Activated naive CD4-positive, alpha-beta T cell treated with anti-CD3 and anti-CD28 coated beads, Interleukin-2, amount 10 ng/mL, durations not matched to agents 7 days and 5 days (primary cell): ENCODE measurements at places on chromosomes 3 and 15.
A peak's percentile ranks its signal among the peaks of the same experiment; 100 is the strongest.

GRCh38 chr15:40471808-40472150 is 995 bp downstream of the CHST14 start:
- DNase-seq = peak; percentile 55
- peak overlapping the region; percentile 88 for H3K27ac ChIP-seq
- peaks cover 29% of the 10 kb centered on the region for H3K4me1 ChIP-seq
- H3K27me3 ChIP-seq = peaks cover 22% of the 10 kb centered on the region

- no peaks in the 10 kb centered on the region for H3K36me3 ChIP-seq
- peak overlapping the region; percentile 3 for H3K27ac ChIP-seq
- peaks cover 23% of the 10 kb centered on the region for H3K27me3 ChIP-seq
- no peak overlapping the region for H3K4me3 ChIP-seq
- DNase-seq = no peak
- H3K4me1 ChIP-seq = no peaks in the 10 kb centered on the region
Observed at GRCh38 chr15:74336061-74337005, 31.1 kb downstream of the CYP11A1 start.

DNA sequence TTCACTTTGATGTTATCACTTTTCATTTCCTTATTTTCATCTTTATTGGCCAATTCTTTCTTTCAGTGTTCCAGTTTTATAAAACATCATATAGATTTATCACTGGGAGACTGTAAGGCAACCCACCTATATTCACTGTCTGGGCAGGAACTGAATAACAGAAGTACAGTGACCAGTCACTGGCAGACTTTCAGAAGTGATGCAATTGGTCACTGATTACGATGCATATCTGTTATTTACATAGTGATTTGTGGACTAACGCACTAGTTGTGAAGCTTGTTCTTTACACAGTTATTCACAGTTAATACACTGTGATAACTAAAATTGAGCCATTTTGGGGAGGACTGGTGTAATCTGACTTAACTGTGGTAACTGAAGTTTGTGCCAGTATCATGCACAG is 190.2 kb upstream of the DPH6 start:
- H3K27ac ChIP-seq = no peak overlapping the region
- no peaks in the 10 kb centered on the region for H3K27me3 ChIP-seq
- no peaks in the 10 kb centered on the region for H3K36me3 ChIP-seq
- H3K4me3 ChIP-seq = no peak overlapping the region
- DNase-seq = no peak
- no peaks in the 10 kb centered on the region for H3K4me1 ChIP-seq

- no peaks in the 10 kb centered on the region for H3K4me1 ChIP-seq
- H3K36me3 ChIP-seq = no peaks in the 10 kb centered on the region
- no peak overlapping the region for H3K4me3 ChIP-seq
Observed at GRCh38 chr3:132294906-132295305, 22.3 kb upstream of the ACP3 start.

- H3K36me3 ChIP-seq = peaks cover 9% of the 10 kb centered on the region
- peaks cover 55% of the 10 kb centered on the region for H3K4me1 ChIP-seq
- H3K27me3 ChIP-seq = peaks cover 61% of the 10 kb centered on the region
- no peak overlapping the region for H3K4me3 ChIP-seq
Observed at GRCh38 chr3:124634210-124635168, 95.8 kb upstream of the UMPS start.

DNA sequence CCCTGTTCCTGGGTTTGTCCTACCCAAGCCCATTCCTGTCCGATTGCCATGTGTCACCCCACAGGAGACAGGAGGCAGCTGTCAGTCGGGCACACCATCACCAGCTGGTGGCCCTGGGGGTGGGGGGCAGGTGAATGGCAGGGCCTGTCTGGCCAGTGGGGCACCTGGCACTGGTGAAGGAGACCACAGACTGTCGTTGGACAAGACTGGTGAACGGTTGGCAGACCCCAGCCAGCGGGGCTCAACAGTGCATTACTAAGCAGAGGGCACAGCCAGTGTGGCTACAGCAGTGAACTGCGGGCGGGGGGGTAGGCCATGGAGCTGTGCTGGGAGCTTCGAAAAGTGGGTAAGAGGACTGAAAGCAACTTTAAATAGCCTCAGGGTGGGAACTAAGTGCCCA is 2.1 kb downstream of the SEMA7A start:
- no peak overlapping the region for H3K27ac ChIP-seq
- peaks cover 22% of the 10 kb centered on the region for H3K27me3 ChIP-seq
- peaks cover 42% of the 10 kb centered on the region for H3K4me1 ChIP-seq
- no peak for DNase-seq
- no peaks in the 10 kb centered on the region for H3K36me3 ChIP-seq

DNA sequence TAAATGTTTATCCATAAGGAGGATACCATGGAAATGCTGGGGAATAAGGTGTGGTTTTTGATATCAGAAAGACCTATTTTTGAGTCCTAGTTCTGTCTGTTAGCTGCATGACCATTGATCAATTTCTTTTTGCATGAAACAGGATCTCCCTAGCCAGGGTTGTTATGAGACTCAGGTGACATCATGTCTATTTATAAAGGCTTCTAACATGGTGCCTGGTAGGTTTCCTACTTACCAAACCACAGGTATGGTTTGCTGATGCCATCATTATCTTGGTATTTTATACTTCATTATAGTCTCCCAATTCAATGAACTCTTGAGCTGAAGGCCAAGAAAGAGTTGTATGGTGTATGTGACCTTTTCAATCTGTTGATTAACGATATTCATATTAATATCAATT is 144.0 kb downstream of the CLSTN2 start:
- no peaks in the 10 kb centered on the region for H3K4me1 ChIP-seq
- H3K27ac ChIP-seq = no peak overlapping the region
- no peaks in the 10 kb centered on the region for H3K27me3 ChIP-seq
- no peak for DNase-seq
- H3K4me3 ChIP-seq = no peak overlapping the region
- no peaks in the 10 kb centered on the region for H3K36me3 ChIP-seq

DNA sequence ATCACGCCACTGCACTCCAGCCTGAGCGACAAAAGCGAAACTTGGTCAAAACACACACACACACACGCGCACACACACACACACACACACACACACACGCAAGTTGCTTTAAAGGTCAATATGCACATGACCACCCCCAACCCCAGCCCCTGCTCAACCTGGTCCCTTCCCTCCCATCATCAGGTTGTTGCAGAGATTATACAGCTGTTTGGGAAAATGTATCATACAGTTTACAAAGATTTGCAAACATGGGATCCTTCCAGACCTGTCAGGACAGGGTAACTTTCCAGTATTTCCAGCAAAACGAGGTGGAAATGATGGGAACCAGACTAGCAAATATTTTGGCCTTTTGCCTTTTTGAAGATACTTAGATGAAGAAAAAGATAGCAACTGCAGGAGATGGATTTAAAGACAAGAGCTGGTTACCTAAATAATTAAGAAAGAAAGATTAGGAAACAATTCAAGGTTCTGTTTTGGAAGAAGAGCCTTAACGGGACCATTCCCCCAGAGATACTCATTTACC is 80.2 kb downstream of the TNIK start:
- H3K4me3 ChIP-seq = no peak overlapping the region
- no peak for DNase-seq
- H3K4me1 ChIP-seq = peaks cover 7% of the 10 kb centered on the region
- peaks cover 3% of the 10 kb centered on the region for H3K36me3 ChIP-seq

DNA sequence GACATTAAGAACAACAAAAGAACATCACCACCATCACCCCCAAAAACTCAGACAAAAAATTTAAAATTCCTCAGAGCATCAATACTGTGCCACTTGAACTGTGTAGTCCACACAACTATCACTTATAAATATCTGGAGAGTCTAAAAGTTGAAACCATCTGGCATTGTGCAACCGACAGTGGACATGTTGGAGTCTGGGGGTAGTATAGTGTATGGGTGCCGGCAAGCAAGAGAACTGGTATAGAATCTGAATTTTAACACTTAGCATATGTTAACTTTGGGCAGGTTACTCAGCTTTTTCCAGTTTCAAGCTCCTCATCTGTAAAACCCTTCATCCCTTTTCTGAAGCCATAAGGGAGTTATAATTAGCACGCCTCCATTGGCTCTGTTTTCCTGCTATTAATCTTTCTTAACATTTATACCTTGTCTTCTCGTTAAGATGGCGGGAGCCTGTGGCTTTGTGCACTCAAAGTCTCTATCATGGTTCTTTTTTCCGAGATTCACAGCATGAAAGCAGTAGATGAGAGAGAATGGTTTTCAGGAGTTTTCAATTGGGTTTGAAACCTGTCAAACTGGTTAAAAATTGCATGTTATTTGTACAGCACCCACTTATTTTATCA is 255.7 kb upstream of the TBL1XR1 start:
- H3K36me3 ChIP-seq = no peaks in the 10 kb centered on the region
- peaks cover 12% of the 10 kb centered on the region for H3K4me1 ChIP-seq

DNA sequence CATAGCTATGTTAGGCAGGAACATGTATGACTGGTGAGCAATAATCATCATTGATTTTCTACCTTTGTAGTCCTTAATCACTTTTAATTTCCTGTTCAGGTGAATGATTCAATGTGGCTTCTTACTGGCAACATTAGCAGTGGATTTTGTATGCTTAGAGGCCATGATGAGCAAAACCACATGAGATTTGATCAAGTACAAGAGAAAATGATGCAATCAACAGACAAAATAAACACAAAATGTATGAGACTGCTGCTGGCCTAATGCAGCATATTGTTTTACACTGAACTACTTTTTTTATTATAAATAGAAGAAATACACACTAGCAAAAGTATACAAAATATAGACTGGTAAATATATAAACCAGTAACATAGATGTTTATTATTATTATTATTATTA is 47.5 kb upstream of the SI start:
- H3K36me3 ChIP-seq = no peaks in the 10 kb centered on the region
- H3K27me3 ChIP-seq = no peaks in the 10 kb centered on the region
- H3K4me3 ChIP-seq = no peak overlapping the region
- H3K27ac ChIP-seq = no peak overlapping the region

GRCh38 chr15:50641318-50641717 is 45.3 kb downstream of the TRPM7 start:
- no peaks in the 10 kb centered on the region for H3K27me3 ChIP-seq
- no peaks in the 10 kb centered on the region for H3K4me1 ChIP-seq
- H3K27ac ChIP-seq = no peak overlapping the region
- H3K4me3 ChIP-seq = no peak overlapping the region

- no peak overlapping the region for H3K27ac ChIP-seq
- no peaks in the 10 kb centered on the region for H3K36me3 ChIP-seq
- H3K4me3 ChIP-seq = no peak overlapping the region
- H3K27me3 ChIP-seq = peaks cover 83% of the 10 kb centered on the region
- peaks cover 12% of the 10 kb centered on the region for H3K4me1 ChIP-seq
Observed at GRCh38 chr15:77634266-77634962, 1.7 kb upstream of the LINGO1 start.

DNA sequence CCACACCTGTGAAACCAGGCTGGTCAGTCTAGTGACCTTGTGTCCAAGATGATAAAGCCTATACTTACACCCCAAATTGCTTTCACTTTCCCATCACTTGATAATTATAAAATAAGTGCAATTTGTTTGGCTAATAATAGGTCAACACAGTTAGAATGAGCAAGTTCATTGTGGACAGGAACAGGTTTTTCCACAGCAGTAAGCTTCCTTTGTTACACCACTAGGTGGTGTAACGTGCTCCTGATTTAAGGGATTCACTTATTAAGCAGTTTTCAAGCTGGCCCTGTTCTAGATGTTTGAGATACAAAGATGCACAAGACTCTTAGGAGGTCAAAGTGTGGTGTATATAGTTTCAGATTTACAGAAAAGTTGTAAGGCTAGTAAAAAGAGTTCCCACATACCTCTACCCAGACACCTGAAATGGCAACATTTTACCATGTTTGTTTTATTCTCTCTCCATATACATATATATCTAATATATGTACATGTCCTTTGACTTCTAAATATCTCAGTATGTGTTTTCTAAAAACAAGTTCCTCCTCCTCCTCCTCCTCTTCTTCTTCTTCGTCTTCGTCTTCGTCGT is 6.8 kb upstream of the MFSD1 start:
- peaks cover 4% of the 10 kb centered on the region for H3K4me1 ChIP-seq
- H3K36me3 ChIP-seq = no peaks in the 10 kb centered on the region
- DNase-seq = no peak
- no peak overlapping the region for H3K4me3 ChIP-seq
- H3K27me3 ChIP-seq = peaks cover 18% of the 10 kb centered on the region

DNA sequence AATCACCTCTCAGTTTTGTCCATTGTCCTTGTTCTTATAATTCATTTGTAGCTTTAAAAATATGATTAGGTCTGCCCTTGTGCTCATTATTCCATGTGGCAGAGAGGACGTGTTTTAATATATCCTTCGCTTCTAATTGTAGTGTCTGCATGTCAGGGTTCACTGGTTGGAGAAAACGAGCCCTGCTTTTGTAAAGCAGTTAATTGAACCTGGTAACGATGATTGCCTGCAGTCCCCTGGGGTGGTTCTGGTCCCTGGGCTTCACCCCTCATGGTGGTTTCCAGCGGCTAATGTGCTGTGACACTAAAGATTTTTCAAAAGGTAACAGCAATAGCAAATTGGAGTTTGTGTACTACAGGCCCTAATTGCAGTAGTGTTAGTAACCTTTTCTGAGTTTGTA is 299.6 kb downstream of the CACNA2D3 start:
- no peaks in the 10 kb centered on the region for H3K27me3 ChIP-seq
- no peak for DNase-seq
- H3K27ac ChIP-seq = no peak overlapping the region
- H3K4me1 ChIP-seq = no peaks in the 10 kb centered on the region
- no peaks in the 10 kb centered on the region for H3K36me3 ChIP-seq

- no peak overlapping the region for H3K4me3 ChIP-seq
- DNase-seq = no peak
- H3K36me3 ChIP-seq = no peaks in the 10 kb centered on the region
- H3K27me3 ChIP-seq = no peaks in the 10 kb centered on the region
Observed at GRCh38 chr3:190059242-190059590, 61.5 kb downstream of the P3H2 start.

DNA sequence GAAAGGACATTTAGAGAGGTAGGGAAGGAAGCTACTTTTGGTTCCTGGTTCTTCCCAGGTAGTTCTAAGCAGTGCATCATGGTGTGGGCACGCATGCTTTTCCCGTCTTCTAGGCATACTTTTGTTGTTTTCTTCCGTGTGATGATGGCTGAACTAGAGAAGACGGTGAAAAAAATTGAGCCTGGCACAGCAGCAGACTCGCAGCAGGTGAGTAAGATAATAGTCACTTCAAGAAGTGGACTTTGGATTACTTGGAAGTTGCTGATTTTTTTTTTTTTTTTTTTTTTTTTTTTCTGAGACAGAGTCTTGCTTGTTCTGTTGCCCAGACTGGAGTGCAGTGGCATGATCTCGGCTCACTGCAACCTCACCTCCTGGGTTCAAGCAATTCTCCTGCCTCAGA is 17.9 kb downstream of the FANCD2OS start:
- H3K4me3 ChIP-seq = no peak overlapping the region
- peaks cover 46% of the 10 kb centered on the region for H3K36me3 ChIP-seq
- DNase-seq = no peak
- no peaks in the 10 kb centered on the region for H3K4me1 ChIP-seq
- no peaks in the 10 kb centered on the region for H3K27me3 ChIP-seq

DNA sequence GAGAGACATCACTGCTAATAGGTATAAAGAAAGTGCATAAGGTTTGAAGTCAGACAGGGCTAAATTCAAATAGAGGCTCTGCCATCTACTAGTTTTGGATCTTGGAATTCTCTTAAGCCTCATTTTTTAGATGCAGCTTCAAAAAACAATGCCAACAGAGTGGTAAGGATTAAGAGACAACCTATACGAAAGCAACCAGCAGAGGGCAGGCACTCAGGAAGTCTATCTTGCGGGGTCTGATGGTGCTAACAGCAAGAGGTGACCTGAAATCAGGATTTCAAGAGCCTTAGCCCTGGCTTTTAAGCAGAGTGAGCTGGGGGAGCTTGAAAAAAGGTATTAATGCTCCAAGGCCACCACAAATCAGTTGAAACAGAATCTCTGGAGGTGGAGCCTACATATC is 40.7 kb downstream of the LDHAL6B start:
- peaks cover 1% of the 10 kb centered on the region for H3K36me3 ChIP-seq
- peaks cover 12% of the 10 kb centered on the region for H3K27me3 ChIP-seq
- peak; percentile 80 for DNase-seq
- peaks cover 11% of the 10 kb centered on the region for H3K4me1 ChIP-seq
